ENCODE measurements at places on chromosomes 6 and 20. TPM values are rescaled to one million over a fixed set of nuclear protein-coding genes. Genes with fewer than 3 reads are reported as not detected.

DNA sequence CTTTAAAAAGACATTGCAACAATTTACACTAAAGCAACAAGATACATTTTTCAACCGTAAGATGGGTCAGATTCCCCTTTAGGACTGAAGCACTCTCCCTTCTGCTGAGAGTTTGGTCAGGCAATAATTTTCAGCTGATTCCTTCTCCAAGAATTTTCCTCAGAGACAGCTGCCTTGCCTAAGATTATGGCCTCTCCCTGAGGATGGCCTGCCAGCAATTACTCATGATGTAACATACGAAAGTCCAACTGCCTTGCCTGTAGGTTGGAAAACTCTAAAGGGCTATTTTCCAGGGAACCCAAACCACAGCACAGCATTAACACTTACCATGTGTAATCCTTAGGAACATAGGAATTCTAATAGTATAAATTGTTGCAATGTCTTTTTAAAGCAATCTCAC, 229.1 kb upstream of the FLRT3 start:
- DNase-seq: peak; percentile 19

The GGTLC1 gene
- polyA plus RNA-seq: not detected

The GRM1 gene
- not detected for polyA plus RNA-seq

- no peak for DNase-seq
Observed at GRCh38 chr6:9257215-9257614, 821.9 kb upstream of the SLC35B3 start.

DNA sequence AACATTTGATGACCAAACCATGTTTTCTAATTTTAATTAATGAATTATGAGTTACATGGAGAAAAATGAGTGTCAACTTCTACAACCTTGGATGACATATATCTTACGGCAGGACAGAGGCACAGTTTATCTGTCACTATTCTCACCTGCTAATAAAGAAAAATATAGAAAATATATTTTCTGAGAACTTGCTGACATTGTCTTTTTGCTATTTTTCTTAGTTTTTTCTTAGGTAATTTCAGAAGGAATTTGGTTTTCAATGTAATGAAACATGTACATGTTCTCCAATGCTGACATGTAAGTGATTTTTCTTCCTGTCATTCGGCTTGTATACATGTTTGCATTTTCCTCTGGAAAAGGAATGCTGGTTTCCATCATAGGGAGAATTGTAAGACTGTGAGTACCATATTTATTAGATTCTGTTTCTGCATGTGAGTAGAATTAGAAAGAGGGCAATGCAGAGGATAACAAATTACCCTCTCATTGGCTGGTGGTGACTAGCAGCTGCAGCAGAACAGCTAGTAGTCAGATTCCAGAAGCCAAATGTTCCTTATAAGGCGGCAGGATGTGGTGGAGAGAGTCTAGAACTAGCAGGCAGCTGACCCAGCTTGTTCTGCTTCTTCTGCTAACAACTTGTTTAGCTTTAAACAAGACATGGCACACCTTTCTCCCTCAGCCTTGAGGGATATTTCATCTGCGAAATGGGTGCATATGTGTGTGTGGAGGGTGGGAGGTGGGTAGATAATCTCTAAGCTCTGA, 132.8 kb upstream of the SPACA1 start:
- no peak for DNase-seq

- DNase-seq: peak; percentile 86
Observed at GRCh38 chr6:57303931-57304681, 13.3 kb upstream of the PRIM2 start.

Data from forelimb muscle (tissue), 1 donor.